ENCODE measurements at places on chromosomes 1 and 21.

DNA sequence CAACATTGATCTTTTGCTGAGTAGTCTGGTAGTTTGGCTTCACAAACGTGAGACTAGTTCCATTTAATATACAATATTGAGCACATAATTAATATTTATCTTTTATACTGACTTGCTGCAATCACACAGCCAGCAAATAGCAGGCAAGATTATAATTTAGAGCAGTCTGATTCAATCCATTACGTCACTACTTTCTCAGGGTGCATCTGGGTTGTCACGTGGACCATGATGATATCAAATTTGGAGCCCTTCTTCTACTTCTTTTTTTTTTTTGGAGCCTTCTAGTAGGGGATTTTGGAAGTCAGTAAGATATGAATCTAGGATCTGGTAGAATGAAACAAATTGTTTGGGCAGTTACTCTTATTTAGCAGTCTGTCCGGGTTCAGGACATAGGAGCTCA lies 100.6 kb upstream of the SLC5A9 start:
- no peak for DNase-seq

DNA sequence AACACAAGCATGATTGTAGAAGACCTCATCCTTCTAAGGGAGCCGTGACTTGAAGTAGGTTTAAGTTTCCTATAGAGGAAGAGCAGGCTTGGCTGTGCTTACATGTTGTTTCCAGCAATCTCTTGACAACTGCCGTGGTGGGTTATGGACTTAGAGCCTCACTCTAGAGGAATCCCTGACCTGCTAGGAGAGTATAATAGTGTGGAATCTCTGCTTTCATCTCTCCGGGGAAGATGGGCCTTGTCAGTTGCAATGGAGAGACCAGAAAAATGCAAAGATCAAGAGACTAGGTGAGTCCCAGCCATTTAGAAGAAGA lies 137.6 kb downstream of the MIS18A start:
- no peak for DNase-seq

DNA sequence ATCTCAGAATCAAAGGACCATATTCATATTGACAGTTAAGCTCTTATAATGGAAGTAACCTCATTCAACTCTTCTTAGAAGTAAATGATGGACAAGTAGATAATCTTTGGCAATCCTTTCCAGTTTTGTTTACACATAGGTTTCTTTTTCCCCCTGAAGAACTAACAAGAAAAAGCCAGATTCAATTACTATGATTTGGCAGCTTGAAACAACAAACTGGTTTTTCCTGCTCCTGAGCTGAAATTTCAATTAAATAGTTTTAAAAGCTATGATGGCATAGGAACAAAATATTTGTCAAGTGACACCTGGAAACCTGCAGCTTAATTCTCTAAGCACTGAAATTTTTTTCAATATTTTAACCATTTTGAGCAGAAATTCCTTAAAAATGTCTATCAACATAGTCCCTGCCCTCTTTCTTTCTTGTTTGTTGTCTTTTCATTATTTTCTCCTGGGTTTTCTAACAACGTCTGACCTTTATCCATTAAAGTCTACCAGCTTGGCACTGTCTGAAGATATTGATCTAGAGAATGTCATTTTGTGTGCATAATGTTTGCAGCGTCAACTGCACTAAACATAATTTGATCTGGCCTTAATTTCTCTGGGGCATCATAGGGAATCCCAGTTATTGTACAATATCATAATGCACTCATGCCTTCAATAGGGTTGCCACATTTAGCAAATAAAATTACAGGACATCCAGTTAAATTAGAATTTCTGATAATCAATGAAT lies 4.0 kb upstream of the SLC35A3 start:
- no peak for DNase-seq

DNA sequence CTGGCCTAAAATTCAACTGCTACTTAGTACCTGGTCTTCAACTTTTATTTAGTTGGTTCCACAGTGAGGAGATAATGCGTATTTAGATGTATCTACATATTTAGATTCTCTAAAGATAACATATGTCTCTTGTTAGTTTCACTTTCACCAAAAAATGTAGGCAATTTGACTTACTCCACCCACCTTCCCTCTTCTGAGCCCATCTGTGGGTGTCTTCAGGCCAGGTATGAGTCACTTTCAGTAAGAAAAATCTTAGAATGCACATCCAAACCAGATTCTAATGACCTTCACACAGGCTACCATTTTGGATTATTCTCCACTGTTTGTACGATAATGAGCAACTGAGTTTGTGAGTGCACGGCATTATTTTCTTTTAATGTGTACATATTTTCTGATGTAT lies 501.7 kb downstream of the NEGR1 start:
- no peak for DNase-seq

GRCh38 chr1:4428711-4429110 lies 225.7 kb upstream of the AJAP1 start:
- DNase-seq, result no peak

- no peak for DNase-seq
These were observed 63.9 kb downstream of the CHIA start for GRCh38 chr1:111354584-111354983.

DNA sequence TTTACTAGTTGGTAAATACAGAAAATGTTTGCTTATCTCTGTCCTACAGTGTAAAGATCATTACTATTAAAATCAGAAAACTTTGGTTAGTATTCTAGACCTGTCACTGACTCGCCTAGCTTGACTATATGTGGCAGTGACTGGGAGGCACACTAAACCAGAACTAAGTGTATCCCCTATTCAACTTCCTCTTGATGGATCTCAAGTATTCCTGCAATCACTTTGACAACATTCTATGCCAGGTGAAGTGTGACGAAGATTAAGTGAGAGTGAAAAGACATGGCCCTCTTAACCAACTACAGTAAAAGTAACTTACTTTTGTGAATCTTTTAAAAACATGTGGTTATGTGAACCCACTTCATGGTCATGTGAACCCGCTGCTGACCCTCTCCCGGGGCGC lies 223.0 kb upstream of the ADAMTS5 start:
- DNase-seq, result no peak

DNA sequence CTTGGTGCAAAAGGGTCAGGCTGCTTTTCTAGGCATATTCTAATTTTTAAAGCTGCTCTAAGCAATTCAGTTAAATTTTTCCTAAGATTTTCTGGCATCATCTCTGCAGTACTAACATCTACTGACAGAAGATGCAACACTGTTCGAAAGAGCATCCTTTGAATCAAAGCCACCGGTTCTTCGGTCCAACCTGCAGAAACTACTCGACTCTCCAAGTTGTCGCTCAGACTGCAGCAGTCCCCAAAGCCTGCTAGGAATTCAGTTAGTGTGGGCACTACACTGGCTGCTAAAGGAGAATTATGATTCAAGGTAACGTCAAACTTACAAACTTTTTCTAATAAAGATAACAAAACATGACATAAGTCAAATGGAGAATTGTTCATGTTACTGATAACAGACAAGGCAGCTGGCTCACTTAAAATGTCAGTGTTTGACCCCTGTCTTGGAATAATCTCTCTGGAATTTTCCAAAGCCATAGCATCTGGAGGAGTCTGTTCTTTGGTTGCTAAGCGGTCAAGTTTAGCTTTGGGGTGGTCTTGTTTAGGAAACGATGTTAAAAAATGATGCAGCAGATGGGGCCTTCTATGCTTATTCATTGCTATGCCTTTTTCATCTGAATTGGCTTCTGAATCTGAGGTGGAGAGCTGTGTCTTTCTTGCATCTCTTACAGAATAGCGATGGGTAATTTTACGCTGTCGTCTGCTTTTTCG lies 56.9 kb downstream of the LYST start:
- no peak for DNase-seq

DNA sequence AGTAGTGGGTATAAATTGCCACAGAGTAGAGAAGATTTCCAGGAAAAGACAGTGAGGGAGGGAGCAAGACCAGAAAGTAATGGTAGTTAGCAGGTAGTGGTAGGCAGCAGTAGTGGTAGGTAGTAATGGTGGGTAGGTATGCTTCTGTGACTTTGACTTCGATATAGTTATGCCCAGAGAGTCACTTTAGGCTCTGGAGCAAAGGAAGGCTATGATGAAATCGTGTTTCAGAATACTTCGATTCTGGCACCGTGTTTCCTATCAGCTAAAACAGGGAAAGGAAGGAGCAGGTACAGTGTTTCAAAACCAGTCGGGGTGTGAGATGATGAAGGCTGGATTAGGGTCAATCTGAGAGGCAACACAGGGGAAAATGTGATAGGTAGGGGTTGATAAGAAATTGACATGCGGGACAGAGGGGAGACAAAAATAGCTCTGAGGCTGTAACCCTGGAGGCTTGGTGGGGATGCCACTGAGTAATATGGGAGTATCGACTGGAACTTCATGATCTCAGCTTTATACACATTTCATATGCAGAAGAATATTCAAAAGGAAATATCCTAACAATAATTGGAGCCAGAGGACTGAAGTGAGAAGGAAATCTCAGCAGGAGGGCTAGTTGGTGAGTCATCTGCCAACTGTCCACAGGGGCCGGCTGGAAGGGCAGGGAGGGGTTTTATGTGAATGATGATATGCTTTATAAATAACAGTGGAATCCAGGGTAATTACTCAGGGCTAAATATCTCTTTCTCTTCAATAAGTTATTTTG lies 25.2 kb upstream of the TRIM45 start:
- no peak for DNase-seq

- no peak for DNase-seq
These were observed 15.1 kb upstream of the PLA2G2E start for GRCh38 chr1:19938472-19938871.

DNA sequence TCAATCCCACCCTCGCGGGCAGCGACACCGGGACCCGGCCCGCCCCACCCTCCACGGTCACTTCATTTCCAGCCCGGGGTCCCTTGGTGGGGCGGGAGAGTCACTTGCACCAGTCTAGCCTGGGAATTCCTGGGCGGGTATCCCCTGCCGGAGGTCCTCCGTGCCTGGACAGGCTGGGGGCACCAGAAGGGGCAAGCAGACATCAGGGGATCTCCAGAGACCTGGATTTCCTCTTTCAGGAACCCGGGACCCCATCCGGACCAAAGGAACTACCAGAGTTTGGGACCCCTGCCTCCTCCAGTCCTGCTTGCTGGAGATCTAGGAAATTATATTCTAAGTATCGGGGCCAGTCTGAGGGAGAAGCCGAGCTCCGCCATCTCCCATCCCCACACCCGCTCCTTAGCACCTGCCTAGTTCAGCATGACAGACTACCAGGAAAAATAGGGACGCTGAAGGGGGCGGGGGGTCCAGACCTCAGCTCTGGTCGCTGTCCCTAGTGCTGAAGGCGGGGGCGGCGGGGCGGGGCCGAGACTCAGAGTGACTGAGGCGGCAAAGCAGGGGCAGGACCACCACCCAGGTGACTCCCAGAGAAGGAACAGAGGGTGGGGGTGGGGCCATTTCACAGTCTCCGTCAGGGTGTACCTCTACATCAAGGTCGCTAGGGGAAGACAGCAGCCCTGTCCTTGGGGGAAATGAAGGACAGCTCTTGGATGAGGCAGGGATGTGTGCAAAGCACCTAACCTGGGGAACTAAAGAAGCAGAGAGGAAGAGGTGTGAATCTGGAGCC lies 832 bp downstream of the HCN3 start:
- DNase-seq, result peak; percentile 81
